ENCODE measurements at places on chromosomes 3 and 15.

DNA sequence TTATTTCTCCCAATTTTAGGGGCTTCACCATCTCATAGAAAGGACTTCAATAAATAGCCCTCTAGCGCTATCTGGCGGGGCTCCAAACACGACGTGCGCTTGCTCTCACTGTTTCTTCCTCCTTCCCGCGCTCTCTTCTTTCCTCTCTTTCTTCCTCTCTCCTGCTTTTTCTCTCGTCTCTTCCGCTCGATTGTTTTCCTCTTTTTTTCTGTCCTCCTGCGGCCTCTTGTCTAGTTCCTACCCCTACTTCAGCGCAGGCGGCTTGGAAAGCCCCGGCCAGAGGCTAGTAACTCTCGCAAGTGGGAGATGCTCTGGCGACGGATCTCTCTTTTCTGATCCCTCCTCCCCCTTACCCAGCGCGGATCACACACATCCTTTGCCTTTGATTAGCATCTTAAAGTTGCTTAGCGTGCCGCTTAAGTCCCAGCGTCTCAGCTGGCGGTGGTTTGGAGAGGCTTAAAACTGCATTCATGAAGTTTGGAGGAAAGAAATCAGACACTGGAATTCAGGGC, 6.2 kb upstream of the MEIS2 start:
- no peak for DNase-seq

DNA sequence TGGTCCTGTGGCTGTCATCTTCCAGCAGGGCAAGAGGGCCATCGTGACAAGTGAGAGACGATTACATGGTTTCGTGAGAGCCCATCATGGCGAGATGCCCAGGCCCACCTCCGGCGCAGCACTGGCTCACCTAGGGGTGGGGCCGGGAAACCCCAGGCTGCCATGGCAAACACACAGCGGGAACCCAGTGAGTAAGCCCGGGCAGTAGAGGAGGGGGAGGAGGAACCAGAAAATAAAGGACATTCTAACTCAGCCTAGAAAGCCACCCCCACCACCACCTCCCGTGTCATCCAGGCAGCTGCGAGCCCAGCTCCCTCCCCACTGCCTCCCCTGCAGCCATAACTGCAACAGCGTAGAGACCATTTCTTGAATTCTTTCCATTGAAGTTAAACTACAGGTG, 52.3 kb downstream of the PCSK6 start:
- DNase-seq = no peak

DNA sequence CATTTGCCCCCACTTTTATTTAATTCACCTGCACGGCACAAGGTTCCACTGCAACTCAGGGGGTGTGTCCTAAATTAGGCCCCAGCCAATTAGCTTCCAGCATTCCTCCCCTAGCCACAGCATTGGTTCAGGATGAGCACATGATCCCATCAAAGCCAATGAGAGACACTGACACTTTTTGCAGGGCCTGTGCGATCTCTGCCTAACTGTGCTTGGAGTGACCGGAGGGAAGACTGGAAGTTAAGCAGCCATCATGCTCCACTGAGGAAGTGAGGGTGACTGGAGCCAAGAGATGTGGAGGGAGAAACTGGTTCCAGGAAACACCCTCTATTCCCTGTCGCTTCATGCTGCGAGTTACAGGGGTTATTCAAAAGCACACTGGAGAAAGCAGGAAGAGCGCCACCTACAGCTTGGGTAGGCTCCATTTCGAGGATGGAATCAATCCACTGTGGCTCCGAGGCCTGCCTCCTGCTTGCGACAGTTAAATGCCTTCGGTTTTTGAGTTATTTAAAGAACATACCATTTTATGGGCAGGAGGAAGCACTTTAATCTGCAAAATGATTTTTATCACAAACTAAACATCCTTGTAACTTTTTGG, 122.2 kb upstream of the WNT5A start:
- no peak for DNase-seq

GRCh38 chr3:54988838-54989630, 61.2 kb upstream of the LRTM1 start:
- DNase-seq = peak; percentile 33

- DNase-seq = no peak
Measured at GRCh38 chr3:24972491-24972890, 455.6 kb upstream of the RARB start.

GRCh38 chr3:142660893-142661292, 62.9 kb upstream of the TRPC1 start:
- DNase-seq = no peak

DNA sequence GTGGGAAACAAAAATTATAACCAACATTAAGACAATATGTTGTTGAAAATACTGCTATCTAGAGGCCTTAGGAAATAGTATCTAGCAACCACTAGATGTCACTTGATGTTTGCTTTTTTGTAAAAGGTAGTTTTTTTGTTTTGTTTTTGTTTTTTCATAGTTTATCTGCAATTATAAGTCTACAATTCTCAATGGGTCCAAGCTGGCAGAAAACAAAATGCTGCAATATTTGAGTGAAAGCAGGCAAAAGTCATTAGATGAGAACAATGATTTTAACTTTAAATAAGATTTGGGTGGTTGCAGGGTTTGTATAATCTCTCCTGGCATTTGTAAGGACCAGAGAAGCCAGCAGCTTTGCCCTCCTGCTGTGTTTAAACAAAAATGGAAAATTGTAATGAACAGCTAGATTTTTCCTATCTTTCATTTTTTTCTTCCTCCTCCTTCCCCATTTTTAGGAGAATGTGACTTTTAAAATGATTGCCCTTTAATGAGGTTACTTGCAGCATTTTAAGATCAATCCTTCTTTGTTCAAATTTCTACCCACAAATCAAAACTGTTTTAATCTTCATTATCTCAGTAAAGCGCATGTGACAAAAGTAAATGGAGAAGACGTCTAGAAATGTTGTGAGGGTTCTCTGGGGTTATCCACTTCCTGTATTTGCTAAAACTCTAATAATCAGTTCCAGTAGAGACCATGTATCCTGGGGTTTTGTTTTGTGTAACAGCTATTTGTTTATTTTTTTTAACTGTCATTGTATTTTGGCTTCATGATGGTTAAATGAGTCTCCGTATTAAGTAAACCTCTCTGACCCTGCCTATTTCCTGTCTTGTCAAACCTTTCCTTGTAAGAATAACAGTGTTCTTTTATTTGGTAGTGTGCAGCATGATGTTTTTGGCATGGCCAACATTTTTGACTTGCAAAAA, 27.3 kb downstream of the DUT start:
- no peak for DNase-seq

GRCh38 chr15:88987934-88988671, 74.9 kb upstream of the MFGE8 start:
- DNase-seq = no peak

- DNase-seq = no peak
Measured at GRCh38 chr3:49716169-49716568, 3.3 kb downstream of the AMIGO3 start.

DNA sequence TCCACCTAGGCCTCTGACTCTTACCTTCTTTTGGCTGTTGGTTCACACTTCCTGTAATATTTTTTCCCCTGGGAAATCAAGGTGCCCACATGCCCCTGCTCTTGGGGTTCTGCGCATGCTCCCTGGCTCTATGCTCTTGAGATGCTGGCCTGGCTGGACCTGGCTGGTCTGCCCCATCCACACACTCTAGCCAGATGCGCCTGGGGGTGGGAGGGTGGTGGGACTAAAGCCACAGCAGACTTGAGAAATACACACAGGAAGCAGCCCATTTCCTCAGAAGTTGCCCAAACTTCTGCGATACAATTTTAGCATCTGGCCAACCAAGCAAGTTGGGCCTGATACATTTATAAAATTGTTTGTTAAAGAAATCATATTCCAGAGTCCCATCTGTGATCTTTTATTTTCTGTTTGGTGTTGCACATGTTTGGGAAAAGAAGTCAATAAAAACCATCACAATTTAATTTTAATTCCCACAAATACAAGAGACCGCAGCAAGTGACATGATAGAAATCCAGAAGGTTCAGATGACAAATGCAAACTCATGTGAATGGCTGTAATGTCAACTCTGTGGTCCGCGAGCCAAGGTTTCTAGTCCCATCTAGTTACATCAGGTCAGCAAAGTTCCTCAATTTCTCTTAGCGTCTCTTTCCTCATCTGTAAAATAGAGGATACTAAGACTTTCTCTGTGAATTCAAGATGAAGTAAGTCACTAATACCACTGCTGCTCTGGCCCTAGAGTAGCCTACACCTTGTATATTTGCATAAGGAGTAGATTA, 55.9 kb upstream of the MEF2A start:
- no peak for DNase-seq

DNA sequence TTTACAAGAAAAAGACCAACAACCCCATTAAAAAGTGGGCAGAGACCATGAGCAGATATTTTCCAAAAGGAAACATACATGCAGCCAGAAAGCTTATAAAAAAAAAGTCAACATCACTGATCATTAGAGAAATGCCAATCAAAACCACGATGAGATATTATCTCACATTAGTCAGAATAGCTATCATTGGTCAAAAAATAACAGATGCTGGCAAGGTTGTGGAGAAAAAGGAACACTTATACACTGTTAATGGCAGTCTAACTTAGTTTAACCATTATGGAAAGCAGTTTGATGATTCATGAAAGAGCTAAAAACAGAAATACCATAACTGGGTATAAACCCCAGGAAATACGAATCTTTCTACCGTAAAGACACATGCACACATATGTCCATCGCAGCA, 76.3 kb downstream of the SUCNR1 start:
- no peak for DNase-seq

GRCh38 chr3:129398803-129399144, 29.7 kb downstream of the EFCAB12 start:
- DNase-seq = no peak

DNA sequence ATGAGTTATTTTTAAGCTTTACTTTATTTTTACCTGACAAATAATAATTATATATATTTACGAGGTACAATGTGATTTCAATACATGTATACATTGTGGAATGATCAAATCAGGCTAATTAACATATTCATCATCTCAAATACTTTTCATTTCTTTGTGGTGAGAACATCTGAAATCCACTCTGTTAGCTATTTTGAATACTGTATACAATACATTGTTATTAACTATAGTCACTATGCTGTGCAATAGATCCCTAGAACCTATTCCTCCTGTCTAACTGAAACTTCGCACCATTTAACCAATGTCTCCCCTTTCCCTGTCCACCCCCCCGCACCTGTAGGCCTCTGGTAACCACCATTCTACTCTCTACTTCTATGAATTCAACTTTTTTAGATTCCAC, 7.9 kb upstream of the SPPL2A start:
- DNase-seq = peak; percentile 35

DNA sequence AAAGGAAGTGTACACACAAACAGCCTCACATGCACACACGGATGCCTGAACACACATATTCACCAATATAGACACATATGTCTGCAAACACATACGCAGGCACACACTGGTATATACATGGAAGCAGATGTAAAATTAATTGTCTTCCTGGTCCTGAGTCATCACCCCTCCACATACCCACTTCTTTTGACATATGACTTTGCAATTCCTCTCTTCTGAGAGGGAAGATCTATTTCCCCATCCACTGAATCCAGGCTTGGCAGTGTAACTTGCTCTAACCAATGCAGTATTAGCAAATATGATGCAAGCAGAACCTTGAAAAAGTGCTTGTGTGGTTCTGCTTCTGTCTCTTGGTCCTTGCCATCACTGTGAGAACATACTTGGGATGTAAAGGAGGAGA, 76.8 kb upstream of the HRH1 start:
- DNase-seq = peak; percentile 52

DNA sequence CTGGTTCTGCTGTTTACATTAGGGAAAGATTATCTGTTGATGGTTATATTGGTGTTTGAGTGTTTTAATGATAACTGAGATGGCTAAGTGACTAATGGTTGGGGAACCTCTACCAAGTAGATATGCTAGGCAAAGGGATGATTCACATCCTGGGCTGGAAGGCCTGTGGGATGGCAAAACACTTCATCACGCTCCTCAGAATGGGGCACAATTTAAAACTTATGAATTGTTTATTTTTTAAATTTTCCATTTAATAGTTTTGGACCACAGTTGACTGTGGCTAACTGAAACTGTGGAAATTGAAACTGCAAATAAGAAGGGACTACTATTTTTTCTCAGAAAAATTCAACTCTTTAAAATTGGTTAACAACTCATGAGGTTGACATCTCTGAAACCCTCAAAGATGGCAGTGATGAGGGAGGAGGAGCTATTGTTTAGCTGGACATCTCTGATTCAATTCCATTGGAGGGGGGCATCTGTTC, 100.5 kb upstream of the ZBED2 start:
- peak; percentile 89 for DNase-seq

GRCh38 chr15:52236013-52236412, 44.8 kb upstream of the GNB5 start:
- no peak for DNase-seq

DNA sequence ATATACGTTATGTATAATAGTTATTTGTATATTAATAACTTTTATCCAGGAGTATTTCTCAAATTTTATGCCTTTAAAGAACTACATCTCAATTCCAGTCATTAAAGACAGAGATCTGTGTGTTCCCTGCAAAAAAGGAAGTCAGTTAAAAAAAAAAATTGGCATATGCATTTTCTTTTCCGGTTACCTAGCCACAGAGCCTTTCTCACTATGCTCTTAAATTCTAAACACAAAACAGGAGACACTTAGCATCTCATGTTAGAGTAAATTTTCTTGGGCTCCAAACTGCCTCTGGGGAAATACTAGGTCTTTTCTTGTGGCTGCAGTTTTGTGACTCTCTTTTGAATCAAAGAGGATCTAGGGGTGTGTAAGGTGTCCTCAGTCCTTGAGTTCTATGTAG, 105.9 kb downstream of the KCNH8 start:
- no peak for DNase-seq

DNA sequence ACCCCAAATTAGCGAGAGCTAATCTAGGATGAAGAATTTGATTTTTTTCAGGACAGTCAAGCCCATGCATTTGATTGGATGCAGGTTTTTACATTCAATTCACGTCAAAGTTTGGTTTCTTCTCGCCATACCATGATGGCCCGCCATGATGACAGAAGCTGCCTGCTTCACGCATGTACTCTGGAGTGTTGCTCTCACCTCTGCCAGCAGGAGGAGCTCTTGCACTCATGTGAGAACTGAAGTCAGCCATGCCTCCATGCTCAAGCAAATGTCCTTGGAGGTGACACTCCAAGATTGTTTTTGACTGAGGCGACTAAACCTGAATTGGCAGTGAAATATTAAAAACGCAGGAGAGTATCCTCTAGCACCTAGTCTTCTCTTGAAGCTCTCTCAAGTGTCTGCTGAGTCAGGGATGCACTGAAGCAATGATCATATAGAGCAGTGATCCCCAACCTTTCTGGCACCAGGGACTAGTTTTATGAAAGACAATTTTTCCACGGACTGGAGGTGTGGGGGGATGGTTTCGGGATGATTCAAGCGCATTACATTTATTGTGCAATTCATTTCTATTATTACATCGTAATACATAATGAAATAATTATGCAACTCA, 120.9 kb downstream of the SAMMSON start:
- peak; percentile 34 for DNase-seq

GRCh38 chr3:178457511-178457910, 78.7 kb upstream of the KCNMB2 start:
- no peak for DNase-seq

- no peak for DNase-seq
Measured at GRCh38 chr15:101470548-101471239, 18.8 kb downstream of the PCSK6 start.
